ENCODE measurements at places on chromosomes 7 and 10.

DNA sequence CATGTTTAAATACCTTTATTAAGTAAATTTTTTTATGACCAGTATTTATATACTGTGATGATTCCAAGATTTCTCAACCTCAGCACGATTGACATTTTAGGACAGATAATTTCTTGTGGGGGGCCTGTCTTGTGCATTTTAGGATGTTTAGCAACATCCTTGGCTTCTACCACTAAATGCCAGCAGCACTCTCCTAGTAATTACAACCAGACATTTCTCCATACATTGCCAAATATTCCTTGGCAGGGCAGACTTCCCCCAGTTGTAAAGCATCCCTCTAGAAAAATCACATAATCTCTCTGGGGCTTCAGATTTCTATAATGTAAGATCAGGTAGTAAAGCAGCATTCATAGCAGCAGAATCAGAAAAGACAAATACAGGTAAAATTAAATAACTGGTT lies 7.8 kb upstream of the LIPM start:
- no peak for DNase-seq

- no peak for DNase-seq
Observed at GRCh38 chr10:61065051-61065450, 121.1 kb upstream of the RHOBTB1 start.

DNA sequence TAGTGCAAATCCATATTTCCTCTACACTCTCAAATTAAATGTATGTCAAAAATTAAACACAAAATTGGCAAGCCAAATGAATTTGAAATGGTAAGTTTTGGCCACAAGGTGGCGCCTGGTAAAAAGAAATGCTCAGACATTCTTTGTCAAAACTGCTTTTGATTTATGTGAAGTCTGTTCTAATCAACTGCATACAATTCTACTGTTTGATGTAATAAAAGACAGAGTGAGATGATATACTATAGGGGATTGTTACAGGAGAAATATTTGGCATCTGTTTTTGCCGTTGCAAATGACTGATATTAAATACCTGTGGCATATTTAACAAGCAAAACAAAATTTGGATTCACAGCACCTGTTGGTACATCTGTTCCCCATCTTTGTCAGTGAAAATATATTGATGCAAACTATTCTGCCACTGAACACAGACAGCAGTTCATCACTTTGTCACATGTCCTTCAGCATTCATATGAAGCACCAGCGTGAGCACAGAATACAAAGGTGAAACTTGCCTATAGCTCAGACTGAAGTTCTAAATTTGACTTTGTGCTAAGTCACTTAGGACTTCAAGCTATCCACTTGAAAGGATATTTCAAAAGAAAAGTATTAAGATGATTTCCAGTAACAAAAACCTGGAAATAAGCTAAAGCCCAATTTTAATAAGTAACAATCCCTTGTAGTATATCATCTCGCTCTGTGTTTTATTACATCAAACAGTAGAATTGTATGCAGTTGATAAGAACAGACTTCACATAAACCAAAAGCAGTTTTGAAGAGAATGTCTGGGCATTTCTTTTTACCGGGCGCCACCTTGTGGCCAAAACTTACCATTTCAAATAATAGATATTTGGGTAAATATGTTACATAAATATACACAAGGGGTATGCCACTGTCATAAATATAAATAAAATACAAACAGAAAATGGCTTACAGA lies 10.2 kb upstream of the CH25H start:
- no peak for DNase-seq

DNA sequence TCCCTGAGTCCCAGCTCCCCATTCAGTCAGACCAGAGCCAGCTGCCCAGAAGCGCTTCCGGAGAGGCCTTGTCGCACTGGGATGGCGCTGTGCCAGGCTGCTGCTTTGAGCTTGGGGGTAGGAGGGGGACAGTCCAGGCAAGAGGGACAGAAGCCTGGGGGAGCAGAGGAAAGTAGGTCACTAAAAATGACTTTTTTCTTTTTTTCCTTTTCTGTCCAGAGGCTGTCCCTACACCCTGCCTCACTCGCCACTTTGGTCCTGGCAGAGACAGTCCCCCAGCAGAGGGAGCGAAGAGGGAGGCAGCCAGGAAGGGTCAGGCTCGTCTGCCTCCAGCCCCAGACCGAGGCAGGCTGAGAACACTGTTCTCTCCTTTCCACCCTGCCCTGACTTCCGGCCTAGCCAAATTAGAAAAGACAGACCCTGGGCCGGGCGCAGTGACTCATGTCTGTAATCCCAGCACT lies 15.8 kb upstream of the TRIM8 start:
- no peak for DNase-seq

GRCh38 chr7:26293569-26294308 lies 2.1 kb downstream of the SNX10 start:
- peak; percentile 47 for DNase-seq

DNA sequence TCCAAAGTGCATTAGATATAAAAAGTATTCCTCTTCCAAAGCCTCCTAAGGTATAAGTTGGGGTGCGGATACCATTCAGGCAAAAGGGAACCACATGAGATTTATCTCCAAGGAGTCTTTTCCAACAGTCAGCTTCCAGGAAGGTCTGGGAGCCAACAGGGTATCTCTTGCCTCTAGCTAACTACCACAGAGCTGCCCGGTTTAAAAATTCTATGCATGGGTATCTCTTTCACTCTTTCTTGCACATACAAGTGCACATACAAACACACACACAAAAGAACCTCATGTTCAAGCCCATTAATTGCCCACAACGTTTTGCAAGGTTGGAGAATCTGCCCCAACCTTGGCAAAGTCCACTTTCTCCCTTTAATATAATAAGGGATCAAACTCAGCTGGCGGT lies 80.7 kb downstream of the CDK6 start:
- DNase-seq, result no peak

- no peak for DNase-seq
Observed at GRCh38 chr10:56823849-56824248, 462.8 kb upstream of the ZWINT start.

DNA sequence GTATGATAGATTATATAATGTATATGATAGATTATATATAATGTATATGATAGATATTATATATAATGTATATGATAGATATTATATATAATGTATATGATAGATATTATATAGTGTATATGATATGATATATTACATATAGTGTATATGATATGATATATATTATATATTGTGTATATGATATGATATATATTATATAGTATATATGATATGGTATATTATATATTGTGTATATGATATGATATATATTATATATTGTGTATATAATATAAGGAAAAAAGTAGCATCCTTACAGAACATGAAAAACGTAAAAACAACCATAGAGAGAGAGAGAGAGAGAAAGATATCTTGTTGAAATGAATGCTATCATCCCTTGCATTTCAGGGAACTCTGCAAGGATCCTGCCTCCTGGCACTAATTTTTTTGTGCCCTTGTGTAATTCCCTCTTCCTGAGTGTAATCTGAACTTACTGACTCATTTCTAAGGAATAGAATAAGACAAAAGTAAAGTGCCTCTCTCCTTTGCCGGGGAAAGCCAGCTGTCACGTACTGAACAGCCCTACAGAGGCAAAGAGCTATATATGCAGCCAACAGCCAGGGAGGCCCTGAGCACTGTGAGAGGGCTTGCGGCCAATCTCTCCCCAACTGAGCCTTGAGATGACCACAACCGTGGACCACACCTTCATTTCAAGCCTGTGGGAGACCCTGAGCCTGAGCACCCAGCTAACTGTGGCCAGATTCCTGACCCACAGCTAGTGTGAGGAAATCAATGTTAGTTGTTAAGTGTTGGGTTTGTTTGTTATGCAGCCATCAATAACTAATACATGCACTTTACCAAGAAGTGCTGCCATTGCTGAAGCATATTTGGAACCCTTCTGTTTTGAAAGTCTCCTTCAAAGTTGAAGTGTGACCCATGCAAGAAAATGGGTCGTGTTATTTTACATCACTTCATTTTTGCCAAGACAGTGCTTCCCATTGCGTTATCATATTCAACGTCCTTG lies 61.1 kb upstream of the EZH2 start:
- no peak for DNase-seq

DNA sequence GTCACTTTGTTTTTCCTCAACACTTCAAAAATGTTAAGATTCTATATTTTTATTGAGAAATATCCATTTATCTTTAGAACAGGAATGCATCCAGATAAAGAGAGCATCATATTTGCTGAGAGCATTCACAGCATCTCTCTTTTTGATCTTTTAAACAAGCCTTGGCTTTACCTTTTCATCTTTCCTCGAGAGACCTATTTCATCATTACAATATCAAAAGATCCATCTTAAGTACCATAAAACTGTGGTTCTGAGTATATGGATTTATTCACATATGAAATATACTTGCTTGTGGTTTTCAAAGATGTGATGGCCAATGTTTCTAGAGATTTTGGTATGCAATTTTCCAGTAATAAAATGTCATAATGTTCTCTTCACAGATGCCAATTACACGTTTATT lies 1140.9 kb downstream of the GATA3 start:
- DNase-seq, result no peak

GRCh38 chr10:46091080-46091827 lies 45.2 kb upstream of the MSMB start:
- no peak for DNase-seq
